Stimulated activated CD4-positive, alpha-beta T cell treated with anti-CD3 and anti-CD28 coated beads, Interleukin-1b, Interleukin-23, amount 100 ng/mL, for 4 hours (primary cell): ENCODE measurements at places on chromosomes 13 and 19.
A peak's percentile ranks its signal among the peaks of the same experiment; 100 is the strongest.

DNA sequence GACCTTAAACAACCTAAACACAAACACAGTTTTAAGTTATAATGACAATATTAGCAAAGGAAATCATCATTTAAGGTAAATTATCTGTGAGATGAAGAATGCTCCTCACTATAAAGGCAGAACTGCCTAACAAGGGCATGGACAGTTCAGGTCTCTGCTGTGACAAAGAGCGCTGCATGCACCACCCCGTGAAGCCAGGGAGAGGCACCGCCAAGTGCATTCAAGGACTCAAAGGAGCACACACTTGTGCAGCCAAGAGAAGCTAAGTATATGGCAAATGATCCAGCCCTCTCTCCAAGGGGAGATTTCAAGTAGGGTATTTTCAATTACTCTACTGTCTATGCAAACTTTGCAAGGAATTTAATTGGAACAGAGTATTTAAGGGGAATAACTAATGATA, 126.0 kb downstream of the RAP2A start:
- DNase-seq, result no peak

- no peak for DNase-seq
Measured at GRCh38 chr13:105847527-105848291, 687.8 kb downstream of the EFNB2 start.

DNA sequence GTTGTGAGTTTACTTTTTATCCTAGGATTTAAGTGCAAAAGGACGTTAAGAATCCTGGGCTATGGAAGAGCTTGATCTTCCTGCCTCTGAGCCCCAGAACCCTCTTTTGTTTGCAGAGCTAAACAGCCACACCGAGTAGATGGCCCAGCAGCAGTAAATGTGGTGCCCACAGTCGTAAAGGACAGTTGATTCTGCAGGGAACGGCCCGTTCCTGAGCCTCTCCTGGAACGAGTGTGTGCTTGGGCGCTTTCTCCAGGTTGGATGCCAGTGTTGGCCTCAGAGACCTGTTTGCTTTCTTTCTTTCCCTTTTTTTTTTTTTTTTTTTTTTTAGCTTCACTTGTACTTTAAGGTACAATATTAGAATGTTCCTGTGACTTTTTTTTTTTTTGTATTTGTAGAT, 41.7 kb downstream of the SPATA13 start:
- no peak for DNase-seq

DNA sequence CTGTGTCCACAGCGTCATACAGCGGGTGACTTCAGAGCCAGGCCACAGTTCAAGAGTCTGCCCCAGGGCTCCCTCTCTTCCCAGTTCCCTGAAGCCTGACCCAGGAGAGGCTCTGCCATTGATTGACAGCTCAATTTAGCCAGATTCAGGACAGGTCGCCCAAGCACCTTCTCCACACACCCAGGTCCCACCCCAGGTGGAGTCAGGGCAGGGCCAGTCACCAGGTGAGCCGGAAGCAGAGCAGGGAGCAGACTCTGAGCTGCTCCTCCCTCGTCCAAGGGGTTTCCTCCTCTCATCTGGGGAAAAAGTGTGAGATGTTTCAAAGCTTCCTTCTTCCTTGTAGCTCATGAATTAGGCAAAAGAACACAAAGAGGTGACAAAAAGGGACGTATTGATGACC, 5.6 kb downstream of the CEACAM7 start:
- no peak for DNase-seq

DNA sequence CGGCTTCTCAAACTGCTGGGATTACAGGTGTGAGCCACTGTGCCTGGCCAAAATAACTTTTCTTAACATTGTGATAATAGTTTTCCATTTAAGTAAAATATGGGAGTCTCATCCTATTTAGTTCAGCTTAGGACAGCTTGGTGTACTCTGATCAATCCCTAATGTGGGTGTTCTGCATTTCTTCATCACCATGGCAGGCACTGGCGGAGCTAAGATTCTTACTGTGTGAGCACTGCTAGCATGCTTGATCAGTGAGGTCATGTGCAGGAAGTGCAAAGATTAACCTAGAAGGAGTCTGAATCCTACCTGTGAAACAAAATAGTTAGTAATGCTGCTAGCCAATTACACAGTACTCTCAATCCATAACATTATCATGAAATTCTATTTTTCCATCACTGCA, 1684.2 kb upstream of the SLC10A2 start:
- no peak for DNase-seq

GRCh38 chr13:39313721-39314120, 275.5 kb downstream of the NHLRC3 start:
- no peak for DNase-seq

GRCh38 chr13:51632591-51633362, 48.5 kb downstream of the WDFY2 start:
- DNase-seq, result no peak

DNA sequence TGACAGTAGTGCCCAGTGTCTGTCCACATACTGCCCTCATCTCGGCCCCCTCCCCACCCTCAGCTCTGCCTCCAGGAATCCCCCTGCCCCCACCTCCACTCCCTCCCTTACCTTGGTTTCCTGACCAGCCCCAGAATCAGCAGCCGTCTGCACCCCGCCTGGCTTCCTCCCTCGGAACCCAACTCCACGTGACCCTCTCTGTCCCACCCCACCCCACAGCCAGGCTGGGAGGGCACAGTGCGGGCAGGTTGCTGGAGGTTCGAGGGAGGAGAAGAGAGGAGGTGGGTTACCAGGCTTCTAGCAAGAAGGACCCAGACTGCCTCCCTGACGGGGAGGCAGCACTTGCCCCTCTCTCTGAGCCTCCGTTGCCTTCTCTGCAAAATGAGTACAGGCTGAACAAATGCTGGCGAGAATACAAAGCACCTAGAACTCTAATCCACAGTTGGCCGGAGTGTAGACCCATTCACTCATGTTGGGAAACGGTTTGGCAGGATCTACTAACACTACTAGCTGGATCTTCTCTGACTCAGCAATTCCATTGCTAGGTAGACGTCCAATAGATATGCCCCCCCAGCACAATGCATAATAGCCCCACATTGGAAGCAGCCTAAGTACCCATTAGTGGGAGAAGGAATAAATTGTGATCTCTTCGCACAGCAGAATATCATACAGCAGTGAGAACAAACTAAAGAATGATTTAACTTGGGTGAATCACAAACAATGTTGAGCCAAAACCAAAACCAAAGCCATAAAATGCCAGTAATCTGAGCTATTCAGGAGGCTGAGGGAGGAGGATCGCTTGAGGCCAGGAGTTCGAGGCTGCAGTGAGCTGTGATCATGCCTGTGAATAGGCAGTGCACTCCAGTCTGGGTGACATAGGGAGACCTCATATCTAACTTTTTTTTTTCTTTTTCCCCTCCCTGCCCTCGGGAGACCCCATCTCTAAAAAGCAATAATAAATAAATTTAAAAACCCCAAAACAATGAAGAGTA, at the start of gene RASAL3:
TSS of gene RASAL3 (minus strand) at position 151 of the 992 bp plus-strand sequence. CDS start 186 bp downstream, outside the sequence.
- peak; percentile 49 for DNase-seq

DNA sequence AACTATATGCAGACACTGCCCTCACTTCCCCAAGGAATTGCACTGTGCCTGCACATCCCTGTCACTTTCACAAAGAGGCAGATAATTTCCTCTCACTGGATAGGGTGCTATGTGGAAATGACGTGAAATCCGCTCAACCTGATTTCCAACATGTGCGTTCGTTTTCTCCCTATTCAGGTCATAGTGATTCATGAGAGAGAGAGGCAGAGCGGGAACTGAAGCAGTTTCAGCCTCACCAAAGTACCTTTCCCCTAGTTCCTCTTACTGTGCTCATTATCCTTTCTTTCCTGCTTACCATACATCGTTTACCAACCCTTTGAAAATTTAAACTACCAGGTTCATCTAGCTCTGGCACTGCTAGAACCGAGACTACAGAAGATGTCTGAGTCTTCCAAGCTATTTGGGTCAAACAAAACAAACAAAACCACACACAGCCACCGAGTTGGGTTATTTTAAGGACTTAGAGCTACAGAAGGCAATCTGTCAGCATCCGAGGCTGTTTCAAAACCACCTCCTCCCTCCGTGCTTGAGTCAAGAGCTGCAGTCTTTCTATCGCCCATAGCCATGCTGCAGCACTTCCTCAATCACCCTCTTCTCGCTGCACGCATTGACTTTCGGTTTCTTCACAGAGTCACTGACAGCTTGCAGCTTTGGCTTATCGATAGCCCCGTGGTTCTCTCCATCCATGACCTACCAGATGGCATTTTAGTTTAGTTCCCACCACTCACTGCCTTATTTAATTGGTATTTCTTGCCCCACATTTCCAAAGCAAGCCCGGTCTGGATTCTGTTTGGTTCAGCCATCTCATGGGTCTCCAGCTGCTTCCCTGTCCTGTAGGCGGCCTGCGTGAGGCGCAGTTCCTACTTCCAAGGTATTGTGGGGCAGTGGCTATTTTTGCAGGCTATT, 1395.8 kb downstream of the EFNB2 start:
- peak; percentile 36 for DNase-seq

DNA sequence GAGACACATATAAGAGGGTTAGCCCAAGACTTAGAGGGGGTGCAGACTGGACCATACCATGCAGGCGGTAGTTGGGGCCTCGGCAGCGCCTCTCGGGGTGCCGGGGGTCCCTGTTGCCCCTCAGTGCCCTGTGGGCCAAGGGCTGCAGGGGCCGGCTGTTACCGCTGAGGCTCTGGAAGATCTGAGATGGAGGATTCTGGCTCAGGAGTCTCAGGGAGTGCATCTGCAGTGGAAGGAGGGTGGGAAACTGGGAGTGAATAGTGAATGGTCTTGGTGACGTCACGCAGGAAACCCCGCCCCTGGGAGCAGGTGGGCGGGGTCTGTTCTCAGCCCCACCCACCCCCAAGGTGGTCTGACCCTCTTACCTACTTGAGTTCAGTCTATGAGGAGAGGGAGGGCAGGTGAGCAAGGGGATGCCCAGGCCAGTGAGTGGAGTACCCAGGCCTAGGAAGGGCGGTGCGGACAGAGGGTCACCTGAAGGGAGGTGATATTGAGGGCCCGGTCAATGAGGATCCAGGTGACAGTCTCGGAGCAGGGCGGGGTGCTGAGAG, 1.7 kb upstream of the DBP start:
- DNase-seq, result no peak

DNA sequence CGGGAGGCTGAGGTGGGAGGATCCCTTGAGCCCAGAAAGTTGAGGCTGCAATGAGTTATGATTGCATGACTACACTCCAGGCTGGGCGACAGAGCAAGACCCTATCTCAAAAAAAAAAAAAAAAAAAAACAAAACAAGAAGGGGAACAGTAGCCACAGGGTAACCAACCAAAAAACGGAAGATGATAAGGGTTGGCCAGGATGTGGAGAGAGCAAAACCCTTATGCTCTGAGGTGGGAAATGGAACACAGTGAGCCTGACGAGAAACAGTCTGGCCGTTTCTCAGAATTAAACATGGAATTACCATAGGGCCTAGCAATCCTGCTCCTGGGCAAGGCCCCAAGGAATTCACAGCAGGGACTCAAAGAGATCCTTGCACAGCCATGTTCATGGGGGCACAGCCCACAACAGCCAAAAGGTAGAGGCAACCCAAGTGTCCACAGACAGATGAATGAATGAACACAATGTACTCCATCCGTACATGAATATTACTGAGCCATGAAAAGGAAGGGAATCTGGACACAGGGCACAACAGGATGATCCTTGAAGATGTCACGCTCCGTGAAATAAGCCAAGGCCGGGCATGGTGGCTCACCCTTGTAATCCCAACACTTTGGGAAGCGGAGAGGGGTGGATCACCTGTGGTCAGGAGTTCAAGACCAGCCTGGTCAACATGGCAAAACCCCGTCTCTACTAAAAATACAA, 11.3 kb downstream of the NMRK2 start:
- DNase-seq, result no peak

DNA sequence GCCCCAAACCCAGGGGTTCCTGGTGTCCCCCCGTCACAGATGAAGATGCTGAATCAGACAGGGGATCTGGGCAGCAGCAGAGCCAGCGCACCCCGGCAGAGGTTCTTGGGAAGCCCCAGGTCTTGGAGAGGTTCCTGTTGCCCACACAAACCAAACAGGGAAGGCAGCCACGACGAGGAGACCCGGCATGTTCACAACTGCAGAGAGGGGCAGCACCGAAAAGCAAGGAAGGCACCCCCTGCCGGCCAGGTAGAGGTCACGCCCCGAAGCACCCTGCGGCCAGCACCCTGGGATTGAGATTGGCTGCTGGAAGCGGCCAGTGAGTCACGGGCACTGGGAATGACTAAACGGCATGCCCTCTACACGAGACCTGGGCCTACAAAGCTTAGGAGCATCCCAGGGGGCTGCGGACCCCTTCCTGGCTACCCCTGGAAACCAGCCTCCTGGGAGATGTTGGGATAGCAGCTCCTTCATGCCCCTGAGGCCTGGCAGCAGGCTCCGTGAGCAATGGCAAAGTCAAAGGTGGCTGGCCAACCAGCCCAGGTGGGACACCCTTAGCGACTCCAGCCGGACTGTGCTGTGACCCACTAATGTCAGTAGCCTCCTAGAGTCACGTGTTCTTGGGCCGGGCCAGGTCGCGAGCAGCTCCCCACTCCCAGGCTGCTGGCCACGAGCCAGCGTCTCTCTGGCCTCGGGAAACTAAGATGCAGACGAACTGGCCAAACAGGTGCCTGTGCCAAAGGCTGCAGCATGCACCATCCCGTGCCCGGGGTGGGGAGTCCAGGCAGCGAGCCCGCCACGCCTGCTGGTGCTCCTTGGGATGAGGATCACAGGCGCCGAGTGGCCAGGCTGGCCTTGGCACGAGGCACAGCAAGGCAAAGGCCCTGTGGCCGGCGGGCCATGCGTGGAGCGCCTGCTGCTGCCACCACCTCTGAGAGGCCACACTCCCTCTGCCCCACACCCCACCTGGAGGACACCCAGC, 43.2 kb downstream of the MLLT1 start:
- no peak for DNase-seq

DNA sequence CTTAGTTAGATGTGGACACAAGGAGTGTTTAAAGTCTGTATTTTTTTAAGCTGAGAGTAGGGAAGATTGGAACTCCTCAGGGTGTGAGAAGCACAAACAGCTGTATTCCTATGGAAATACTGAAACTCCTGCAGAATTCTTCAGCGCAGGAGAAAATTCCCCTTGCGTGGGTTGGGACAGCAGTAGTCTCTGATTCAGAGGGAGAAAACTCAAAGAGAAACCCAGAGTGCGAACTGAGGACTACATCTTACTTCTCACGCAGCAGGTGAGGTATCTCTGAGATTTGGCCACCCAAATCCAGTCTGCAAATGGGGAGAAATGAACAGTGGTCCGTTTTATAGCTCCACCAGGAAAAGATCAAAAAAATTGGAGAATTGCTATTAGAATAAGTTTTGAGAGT, 60.9 kb downstream of the FRY start:
- no peak for DNase-seq

DNA sequence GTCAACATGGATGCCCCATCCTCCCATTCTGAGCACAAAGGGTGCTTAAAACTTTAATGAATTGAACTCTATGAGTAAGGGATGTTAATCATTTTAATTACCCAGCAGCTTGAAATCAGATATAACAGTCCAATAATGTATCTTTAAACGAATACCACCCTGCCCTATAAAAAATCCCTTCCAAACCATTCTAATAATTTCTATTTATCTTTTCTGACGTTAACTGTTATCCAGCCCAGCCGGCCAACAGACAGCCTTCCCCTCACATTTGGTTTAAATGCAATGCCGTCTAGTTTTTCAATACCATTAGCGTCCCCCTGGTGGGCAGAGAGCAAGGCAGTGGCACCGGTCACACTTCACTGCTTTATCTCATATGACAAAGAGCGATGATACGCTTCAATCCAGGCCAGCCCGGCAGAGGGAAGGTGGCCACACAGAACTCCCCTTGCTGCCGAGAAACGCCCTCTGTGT, 402.2 kb upstream of the ZNF507 start:
- DNase-seq, result no peak

- DNase-seq, result peak; percentile 67
Measured at GRCh38 chr19:1445185-1445931, 4.6 kb upstream of the APC2 start.

GRCh38 chr19:15048885-15049541, at the start of gene CASP14:
Gene CASP14, plus strand, starts transcription at chr19:15049480. Its CDS starts 2,772 bp downstream, at chr19:15052252.
- DNase-seq, result no peak
